ENCODE measurements at places on chromosomes 4 and X.

- DNase-seq = no peak
Measured at GRCh38 chrX:15790769-15791290, 546 bp downstream of the ZRSR2 start.

- no peak for DNase-seq
Measured at GRCh38 chr4:183158062-183158461, 59.0 kb downstream of the WWC2 start.

DNA sequence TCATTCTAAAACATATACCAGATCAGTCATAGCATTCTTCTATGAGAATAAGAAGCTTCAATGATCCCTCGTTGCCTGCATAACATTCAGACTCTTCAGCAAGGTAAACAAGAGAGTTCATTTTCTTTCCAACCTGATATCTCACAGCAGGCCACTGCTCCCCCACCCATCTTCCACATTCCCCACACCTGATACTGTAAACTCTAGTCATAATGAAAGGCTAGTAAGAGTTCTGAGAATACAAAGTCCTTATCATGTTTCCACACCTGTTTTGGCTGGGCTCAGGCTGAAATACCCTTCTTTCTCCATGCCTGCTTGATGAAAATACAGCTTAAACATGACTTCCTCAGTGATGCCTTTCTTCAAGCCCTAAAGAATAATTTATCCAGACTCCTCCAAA is 2.3 kb upstream of the AASDH start:
- DNase-seq = no peak

DNA sequence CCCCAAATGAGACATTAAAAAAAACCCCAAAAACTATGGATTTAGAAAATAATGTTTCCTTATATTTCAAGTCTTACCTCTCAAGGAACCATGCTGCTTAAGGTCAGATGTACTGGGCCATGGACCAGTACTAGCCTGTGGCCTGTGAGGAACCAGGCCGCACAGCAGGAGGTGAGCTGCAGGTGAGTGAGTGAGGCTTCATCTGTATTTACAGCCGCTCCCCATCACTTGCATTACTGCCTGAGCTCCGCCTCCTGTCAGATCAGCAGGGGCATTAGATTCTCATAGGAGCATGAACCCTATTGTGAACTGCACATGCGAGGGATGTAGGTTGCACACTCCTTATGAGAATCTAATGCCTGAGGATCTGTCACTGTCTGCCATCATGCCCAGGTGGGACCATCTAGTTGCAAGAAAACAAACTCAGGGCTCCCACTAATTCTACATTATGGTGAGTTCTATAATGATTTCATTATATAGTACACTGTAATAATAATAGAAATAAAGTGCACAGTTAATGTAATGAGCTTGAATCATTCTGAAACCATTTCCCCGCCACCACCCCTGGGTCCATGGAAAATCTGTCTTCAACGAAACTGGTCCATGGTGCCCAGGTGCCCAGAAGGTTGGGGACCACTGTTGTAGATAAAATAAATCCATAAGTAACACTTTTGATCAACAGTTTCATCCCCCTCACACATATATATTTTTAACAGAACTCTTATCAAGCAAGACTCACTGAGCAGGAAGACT is 105.3 kb upstream of the CBR4 start:
- no peak for DNase-seq

DNA sequence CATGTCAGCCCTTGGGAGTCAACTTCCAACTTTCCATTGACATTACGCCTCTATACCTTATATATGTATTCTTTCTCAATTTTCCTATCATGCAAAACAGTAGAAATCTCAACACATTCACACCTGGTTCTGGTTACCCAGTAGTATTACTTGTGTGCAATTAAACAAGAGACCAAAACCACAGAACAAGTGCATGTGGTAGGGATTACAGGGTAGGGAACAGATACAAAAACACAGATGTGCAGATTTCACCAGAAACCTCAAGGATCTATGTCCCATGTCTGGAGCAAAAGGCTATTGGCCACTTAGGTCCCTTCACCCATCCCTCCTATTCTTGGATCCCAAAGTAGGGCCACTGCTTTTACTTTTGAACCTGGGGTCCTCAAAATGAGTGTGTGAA is 143.6 kb upstream of the ZCCHC13 start:
- no peak for DNase-seq

DNA sequence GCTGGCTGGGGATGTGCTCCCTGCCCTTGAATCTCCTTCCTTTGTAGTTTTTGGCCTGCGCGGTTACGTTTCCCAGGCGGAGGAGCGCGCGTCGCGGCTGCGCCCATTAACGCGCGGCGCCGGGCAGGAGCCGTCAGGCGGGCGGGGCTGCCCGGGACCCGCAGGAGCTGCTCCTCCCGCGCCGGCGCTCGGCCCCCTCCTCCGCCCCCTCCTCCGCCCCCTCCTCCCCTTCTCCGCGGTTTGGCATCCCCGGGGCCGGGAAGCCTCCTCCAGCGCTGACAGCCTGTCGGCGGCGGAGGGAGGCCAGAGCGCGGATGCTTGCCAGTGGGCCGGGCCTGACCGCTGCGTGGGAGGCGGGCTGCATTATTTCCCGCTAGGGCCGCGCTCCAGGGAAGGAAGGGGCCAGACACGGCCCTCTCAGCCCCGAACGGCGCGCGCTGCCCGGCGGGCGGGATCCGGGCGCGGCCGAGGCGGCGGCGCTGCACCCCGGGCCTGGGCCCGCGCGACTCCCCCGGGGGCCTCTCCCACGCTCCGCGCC is at the start of gene DCLK2:
DCLK2 (plus strand) TSS at position 405 of the 538 bp plus-strand sequence. CDS start 583 bp downstream, outside the sequence.
- no peak for DNase-seq

- DNase-seq = no peak
Measured at GRCh38 chr4:18342847-18343246, 321.3 kb upstream of the LCORL start.

- DNase-seq = no peak
Measured at GRCh38 chr4:82044141-82044993, 329.4 kb downstream of the HNRNPD start.

GRCh38 chr4:30962939-30963338 is 242.8 kb downstream of the PCDH7 start:
- DNase-seq = no peak

GRCh38 chr4:105765690-105766407 is 57.3 kb downstream of the GSTCD start:
- no peak for DNase-seq

DNA sequence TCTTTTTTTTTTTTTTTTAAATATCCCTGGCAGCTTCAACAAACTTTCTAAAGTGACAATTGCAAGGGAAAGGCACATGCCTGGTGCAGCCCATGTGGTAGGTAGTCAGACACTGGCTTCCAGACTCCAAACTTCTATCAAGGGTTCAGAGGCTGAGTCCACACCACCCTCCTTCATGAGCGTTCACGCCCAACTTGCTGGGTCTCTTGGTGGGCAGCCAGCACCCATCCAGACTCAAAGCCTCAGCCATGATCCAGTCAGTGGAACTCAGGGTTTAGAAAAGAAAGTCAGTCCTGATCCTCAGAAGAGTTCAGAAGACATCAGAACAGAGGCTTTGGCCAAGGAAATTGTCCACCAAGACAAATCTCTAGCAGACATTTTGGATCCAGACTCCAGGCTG is 141.5 kb downstream of the SOWAHB start:
- DNase-seq = no peak

- no peak for DNase-seq
Measured at GRCh38 chr4:40520533-40520932, 109.1 kb downstream of the RBM47 start.

DNA sequence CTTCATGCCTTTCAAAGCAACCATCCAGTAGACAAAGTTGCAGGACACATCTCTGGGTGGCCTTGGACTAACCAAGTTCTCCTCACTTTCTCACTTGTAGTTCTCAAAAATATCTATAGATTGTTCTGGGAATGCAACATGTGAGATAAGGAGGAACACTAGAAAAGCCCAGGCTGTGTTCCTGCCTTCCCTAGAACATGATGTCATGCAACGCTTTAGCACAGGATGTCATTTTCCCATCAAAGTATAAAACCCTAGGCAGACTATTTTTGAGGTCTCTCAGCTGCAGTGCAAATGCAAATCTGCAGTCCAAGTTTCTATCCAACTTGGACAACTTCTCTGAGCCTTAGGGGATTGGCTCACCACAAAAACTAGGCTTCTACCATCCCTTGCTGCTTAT is 78.8 kb upstream of the PCDH7 start:
- DNase-seq = no peak

DNA sequence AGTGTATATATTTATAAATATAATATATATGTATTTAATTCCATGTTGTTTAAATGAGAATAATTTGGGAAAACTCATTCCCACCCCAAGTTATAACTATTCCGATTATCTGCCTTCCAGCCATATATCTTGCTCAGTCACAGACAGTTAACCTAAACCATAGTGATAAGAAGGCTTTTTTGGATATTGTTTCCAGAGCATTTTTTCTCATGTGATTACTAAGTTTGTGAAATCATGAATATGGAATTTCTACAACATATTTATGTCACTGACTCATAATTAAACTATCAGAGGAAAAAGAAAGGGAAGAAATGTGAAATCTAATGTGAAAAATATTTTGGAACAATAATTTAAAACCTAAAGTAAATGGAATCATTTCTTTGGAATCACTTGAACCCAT is 1163.5 kb upstream of the PABPC4L start:
- no peak for DNase-seq

GRCh38 chr4:140635606-140636005 is 66.8 kb upstream of the UCP1 start:
- DNase-seq = no peak

DNA sequence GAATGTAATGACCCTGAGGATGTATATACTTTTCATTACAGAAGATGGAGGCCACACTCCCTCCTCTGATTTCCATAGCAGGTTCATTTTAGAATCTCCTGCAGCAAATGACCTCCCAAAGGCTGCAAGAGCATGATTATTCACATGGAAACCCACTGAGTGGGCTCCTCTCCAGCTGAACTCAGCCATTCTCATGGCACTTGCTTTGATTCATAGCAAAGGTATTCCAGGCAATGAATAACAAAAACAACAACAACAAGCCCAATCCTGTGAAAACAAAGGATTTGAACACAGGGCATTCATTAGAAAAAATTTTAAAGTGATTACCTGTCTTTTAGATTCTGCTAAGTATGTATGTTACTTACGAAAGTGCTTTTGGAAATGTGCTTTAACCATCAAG is 894.0 kb upstream of the FRG1 start:
- DNase-seq = no peak

DNA sequence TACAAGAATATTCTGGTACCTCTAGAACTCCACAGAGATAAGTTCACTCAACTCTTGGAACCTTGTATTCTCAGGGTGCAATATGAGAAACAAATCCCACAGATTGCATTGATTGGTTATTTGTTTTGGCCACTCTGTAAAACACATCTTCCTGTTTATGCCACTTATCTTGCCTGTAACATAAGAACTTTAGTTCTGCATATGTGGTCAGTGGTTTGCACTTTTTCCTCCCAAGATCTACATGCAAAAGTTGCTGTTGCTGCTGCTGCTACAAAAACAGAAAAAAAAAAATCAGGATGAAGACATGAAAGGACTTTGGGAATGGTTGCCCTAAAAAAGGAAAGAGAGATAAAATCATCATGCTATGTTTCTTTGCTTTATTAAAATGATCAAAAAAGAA is 9.6 kb downstream of the ODAPH start:
- DNase-seq = no peak

DNA sequence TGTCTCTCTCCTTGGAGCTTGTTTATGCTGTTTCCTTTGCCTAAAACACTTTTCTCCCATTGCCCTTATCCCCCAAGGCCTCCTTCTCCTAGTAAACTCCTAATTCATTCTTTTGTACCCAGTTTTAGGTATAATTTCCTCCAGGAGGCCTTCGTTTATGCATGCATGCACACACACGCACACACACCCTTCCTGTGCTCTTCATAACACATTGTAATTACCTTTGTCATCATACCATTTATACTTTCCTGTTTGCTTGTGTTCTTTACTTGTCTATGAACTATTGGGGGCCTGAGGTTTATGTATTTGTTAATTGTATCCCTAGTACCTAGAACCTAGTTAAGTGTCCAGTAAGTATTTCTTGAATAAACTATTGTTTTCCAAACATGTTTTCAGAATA is 45.5 kb downstream of the XIAP start:
- no peak for DNase-seq

DNA sequence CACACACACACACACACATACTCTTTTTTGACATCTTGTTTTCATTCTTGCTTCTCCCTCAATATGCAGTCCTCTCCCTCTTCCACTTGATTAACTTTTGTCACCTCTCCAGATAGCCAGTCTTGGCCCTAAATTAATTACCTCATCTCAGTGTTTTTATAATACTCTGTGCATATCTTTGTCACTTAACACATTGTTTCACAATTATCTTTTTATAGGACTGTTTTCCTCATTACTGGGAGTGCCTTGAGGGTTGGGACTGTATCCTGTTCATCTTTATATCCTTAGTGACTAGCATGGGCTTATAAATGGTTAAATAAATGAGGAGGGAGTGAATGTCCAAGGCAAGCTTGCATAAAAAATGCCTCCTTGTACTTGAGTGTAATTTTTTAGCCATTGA is 33.1 kb downstream of the SYNPO2 start:
- DNase-seq = no peak

GRCh38 chrX:70434352-70434866 is 10.2 kb upstream of the DLG3 start:
- no peak for DNase-seq

GRCh38 chr4:25874655-25875054 is 11.9 kb upstream of the SEL1L3 start:
- no peak for DNase-seq

GRCh38 chr4:87120411-87121162 is 99.8 kb downstream of the KLHL8 start:
- DNase-seq = no peak

DNA sequence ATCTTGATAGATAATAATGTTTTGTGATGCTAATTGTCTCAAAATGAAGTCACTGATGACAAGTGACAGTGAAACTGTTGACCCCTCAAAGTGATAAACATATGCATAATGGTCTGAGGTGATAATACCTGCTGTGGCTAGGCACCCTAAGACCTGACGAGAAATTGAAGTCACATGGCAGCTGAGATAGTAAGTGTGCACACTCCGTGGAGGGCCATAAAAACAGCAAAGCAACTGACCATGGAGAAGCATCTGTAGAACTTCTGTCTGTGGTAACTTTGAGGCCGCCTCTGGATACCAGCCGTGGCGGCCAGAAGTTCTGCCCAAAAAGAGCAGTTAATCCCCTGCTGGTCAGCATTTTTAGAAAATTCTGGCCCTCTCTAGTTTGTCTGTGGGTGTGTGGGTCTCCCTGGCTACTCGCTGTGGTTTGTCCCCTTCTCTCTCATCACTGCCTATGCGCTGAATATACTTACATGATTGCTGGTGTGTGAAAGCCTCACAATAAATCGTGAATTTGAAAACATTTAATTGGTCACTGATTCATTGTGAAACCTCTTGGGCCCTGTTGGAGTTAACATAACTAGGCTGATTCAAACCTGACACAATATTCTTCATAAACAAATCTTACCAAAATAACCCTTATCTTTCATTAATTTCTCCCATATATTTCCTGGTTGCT is 50.6 kb downstream of the CCDC149 start:
- no peak for DNase-seq

DNA sequence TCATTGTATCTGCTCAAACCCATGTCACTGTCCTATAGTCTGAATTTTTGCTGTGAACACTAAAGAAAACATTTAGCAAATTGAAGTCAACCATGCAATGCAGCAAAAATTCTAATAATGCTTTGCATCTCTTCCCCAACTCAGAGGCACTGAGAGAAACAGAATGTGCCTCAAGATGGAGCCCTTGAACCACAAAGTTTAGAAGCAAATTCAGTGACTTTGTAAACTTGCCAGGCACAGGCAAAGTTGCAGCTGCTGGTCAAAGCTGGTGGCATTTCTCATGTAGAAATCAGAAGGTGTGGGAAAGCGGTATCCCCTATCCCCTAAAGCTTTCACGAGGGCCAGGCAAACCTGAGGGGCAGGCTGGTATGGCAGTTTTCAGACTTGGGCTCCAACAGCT is 121.7 kb upstream of the DIPK2B start:
- no peak for DNase-seq
